Liver (tissue), 10 donors: ENCODE measurements at places on chromosomes 4 and X.

- no peak for DNase-seq
Measured at GRCh38 chr4:183541752-183542040, 36.8 kb downstream of the ING2 start.

DNA sequence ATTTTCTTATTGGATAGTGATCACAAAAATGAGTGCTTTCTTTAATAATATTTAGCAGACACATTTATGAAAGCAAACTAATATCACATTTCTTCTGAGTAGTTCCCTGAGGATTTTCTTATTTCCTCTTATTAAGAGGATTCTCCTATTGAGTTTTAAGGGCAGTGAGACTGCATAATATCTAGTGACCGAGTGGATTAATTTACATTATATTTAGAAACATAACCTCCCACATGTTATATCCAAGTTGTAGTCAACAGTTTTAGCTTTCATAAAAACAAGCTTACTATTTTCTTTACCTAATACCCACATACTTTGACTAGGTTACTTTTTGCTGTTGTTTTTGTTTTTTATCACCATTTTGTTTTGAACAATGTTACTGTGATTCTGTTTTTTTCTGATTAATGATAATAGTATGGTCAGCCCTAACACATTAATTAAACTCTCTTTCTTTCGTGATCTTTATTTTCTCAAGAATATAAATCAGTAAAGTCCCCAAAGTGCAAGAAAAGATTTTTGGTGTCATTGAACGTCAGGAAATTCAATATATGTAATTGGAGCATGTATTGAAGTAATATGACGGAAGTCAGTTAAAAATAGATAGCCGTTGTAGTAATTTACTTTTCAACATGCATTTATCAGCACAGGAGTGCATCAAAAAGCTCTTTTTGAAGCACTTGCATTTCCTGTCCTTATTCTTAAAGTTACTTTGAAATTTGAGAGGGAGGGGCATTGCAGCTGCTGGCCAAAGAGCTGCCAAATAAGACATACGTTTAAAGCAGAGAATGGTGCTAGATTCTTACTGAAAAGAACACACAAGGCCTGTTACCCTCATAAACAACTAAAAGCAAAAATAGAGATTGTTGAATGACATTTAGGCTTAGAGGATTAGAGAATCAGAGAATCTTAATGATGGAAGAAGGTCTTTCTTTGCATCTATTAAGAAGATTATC is 25.2 kb downstream of the DDIT4L start:
- DNase-seq = no peak

DNA sequence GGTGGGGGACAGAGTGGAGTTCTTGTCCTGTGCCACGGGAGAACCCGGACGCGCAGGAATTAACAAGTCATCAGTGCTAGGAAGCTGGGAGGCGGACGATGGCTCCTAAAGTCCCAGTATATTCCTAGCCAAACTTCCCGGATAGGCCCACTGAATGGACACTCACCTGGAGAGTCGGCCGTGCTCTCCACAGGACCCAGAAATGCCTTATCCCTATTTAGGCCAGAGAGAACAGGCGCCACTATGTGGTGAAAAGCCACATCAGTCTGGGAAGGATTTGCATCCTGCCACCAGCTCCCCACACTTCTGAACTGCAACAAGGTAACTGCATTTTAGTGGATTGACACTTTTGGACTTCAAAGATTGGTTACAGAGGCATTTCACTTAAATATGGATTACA is 1.1 kb downstream of the CFAP299 start:
- DNase-seq = no peak

DNA sequence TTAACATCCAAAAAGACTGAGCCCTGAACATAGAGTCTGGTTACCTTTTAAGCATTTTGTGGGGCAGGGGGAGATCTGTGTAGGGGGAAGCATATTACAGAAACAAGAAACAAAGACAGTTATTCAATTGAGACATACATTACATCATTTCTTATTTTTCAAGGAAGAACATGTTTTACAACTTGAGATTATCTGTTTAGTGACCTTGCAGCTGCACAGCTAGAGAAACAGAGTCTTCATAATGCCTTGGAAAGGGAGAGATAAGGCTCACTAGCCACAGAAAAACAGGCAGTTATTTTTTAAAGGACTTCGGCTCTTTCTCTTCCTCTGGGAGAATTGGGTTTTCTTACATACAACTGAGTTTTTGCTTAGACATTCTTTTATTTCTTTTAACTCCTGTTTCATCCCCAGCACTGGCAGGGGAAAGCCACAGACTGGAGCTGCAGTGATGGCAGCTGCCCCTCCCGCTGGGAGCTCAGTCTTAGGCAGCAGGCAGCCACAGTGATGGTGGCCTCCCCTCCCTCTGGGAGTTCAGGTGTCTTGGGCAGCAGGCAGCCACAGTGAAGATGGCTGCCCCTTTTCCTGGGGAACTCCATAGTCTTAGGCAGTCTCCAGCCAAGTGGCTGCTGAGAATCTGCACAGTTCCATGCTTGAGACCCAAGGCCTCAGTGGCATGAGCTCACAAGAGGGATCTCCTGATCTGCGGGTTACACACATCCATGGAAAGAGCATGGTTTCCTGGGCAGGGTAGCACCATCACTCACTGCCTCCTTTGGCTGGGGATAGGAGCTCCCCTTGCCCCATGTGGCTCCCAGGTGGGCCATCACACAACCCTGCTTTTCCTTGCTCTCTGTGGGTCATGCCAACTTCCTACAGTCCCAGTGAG is 19.4 kb upstream of the TMPRSS11F start:
- DNase-seq = no peak

GRCh38 chr4:80133240-80133783 is 60.3 kb upstream of the ANTXR2 start:
- DNase-seq = no peak

DNA sequence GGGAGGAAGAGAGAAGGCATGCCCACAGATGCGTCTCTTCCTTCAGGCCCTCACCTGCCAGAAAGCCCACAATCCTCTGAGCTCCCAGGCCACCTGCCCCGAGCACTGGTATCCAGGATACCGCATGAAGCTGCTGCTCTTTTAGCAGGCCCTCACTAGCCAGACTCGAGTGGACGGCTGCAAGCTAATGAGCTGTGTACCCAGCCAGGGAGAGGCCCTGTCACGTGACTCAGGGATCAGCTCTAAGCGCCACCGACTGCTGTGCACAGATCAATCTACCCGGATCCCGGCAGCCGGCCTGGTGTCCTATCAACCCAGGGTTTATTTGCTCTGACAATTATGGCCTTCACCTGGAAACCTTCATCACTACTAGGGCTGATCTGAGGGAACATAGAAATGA is 39.0 kb downstream of the BCOR start:
- no peak for DNase-seq

GRCh38 chr4:14379183-14379582 is 623.1 kb upstream of the CPEB2 start:
- DNase-seq = no peak

- DNase-seq = no peak
Measured at GRCh38 chr4:89894649-89895550, at the start of gene MMRN1. TSS of gene MMRN1 (plus strand) at chr4:89894854. CDS start at chr4:89894972, 118 bp downstream.

GRCh38 chr4:127145006-127145540 is 487.7 kb upstream of the INTU start:
- DNase-seq = no peak

DNA sequence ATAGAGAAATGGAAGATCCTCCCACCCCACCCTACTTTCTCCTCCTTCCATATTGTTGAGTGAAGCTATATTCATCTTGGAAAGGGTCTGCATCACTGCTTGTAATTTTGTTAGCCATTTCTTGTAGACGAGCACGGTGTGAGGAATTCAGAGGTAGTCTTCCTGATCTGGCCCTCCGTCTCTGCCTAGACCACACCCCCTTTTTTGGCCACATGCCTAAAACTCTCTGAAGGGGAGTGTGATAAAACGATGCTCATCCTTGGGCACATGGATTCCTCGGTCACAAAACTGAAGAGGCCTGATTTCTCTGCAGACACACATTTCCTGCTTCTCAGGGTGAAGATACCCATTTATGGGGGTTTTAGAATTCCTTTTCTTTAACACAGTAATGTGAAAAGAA is 182.8 kb downstream of the LARP7 start:
- DNase-seq = no peak

GRCh38 chr4:177375372-177375771 is 65.7 kb downstream of the NEIL3 start:
- no peak for DNase-seq

DNA sequence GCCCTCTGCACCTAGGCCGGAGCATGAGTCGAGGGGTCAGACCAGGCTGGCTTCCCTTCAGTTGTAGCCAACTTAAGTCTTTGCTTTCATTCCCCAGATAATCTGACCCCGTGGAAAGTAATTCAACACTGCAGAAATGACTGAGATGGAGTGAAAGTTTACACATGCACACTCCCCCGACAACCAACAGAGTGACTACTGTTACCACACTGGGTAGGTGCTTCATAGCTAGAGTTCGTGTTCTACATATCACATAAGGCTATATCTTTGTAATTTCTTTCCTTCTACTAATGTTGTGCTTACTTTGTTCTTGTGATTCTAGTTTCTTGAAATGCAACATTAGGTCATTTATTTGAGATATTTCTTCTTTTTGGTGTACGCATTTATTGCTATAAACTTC is 7.2 kb upstream of the CTAG2 start:
- no peak for DNase-seq

DNA sequence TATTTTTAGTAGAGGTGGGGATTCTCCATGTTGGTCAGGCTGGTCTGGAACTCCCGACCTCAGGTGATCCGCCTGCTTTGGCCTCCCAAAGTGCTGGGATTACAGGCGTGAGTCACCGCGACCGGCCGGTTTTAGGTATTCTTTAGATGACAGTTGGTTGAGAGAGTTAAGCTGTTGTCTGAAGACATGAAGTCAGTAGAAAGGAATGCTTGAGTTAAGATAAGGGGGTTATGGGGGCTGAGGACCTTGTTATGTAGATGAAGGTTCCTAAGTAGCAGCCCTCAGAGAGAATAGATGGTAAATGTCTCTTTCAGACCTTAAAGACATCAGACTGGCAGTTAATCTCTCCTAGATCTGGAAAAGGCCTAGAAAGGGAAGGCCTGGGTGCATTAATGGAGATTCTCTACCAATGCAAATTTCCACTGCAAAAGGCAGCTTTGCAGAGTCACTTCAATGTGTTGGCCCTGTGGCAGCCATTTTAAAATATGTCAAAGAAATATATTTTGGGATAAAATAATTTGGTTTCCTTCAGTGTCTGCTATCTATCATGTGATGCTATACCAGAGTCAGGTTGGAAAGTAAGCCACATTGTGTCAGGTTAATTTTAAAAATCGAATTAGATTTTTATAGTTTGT is 6.4 kb upstream of the ZNF674 start:
- DNase-seq = no peak

DNA sequence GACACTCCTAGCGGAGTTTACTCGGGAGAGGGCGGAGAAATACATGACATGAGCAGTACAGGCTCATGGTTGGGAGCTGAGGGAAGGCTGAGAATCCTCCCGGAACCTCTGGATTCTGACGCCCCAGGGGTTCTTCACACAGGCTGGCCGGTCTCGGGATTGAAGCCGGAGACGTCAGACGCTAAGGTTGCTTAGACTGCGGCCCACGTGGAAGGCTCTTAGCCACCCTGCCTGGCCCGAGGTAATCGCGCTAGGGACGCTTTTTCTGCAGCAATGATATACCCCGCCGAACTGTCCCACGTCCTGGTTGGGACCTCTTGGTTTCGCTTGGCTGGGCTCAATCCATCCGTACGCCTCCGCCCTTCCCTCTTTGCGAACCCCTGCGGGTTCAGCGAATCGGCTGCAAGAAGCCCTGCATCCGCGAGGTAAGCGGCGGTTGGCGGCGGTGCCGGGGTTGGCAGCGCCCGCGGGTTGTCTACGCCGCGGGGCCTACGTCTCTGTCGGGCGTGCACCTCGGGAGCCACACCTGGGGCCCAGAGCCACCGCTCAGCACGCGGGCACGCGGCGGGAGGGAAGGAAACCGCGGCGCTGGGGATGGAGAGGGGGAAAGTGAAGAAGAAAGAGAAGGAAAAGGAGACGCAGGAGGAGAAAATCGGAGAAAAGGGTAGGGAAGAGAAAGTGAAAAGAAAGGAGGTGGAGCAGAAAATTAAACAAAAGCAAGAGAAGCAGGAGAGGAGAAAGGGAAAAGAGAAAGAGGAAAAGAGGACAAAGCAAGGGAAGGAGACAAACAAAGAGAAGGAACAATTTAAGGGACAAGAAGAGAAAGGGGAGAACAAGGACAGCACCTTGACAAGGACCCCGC is at the start of gene ARL9:
Gene ARL9, plus strand, starts transcription at position 523 of the 862 bp plus-strand sequence. Its CDS starts 72 bp downstream, at position 595.
- peak; percentile 67 for DNase-seq

GRCh38 chr4:7584098-7584497 is 149.4 kb upstream of the PSAPL1 start:
- DNase-seq = no peak

GRCh38 chr4:39102297-39102696 is 40.3 kb downstream of the KLHL5 start:
- no peak for DNase-seq

- no peak for DNase-seq
Measured at GRCh38 chr4:39025552-39026085, 6.6 kb downstream of the TMEM156 start.

DNA sequence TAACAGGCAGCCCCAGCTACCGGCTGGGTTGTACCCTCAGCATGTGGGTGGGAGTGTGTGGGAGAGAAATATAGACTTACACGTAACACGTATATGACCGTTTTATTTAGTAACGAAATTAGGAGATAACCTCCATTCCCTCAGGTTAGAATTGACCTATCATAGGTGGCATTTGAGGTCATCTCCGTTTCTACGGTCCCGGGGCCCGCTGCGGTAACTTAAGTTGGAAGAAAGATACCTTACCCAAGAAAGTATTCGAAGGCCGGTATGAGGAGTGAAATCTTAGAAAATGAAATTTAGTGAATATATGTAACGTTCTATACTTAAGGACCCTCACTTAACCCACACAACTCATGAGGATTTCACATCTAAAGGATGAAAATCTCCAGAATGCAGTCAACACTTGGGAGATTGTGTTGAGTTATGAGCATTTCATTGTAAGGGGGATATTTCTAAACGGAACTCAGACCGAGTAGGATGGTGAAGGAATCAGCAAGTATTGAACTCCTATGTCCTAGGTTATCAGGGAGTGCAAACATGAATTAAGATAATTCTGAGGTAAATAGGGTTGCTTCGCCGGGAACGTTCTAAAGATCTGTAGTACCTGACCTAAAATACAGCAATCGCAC is 891 bp downstream of the CISD2 start:
- DNase-seq = no peak

GRCh38 chrX:94751611-94752010 is 1077.6 kb downstream of the FAM133A start:
- DNase-seq = no peak

DNA sequence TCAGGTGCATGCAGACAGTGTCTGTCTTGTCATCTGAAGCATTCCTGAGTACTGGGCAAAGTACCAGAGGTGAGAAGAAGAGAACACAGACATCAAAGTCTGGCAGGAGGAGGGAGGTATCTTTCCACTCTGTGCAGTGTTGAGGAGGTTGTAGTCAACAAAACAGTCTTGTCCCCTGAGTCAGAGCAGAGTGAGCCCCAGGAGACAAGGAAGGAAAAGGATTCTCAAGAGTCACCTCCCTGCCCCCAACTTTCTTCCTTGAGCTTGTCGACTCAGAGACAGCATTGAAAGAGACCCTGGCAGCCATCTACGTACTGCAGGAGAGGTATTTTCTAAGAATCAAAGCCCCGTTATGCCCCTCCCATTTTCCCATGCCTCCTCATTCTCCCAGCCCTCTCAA is 4.4 kb upstream of the SRPX start:
- DNase-seq = no peak
